Stimulated activated CD8-positive, alpha-beta memory T cell treated with anti-CD3 and anti-CD28 coated beads, Interleukin-4, amount 100 ng/mL, for 24 hours (primary cell): ENCODE measurements at places on chromosomes 5 and 9.

GRCh38 chr5:60535198-60535597 is 164.8 kb downstream of the DEPDC1B start:
- DNase-seq = no peak

- DNase-seq = no peak
Observed at GRCh38 chr5:155008669-155009068, 4.9 kb upstream of the KIF4B start.

- DNase-seq = no peak
Observed at GRCh38 chr5:41980396-41980795, 55.3 kb downstream of the FBXO4 start.

DNA sequence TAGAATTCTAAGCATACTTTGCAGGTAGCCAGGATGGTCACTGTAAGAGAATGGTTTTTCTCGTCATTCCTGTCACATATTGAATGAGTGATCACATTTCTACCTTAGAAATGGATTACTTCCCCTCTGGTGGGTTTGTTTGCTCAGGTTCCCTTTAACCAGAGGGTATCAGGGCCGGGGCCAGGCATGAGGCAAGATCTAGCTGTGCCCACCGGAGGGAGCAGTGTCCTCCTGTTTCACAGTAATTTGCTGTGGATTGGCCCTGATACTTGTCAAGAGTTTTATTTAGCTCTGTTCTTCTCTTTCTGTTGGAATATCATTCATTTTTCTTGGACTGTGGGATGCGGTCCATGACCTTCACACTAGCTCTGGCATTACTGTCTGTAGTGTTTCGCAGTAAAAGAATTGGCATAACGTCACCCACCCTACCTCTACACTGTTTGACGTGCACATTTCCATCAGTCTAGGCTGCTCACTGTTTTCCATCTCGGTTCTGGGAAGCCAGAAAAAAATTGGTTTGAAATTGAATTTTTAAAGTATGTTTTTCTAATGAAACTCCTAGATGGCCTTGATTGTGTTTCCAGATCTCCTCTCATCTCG is 42.4 kb upstream of the ZBED3 start:
- no peak for DNase-seq

GRCh38 chr9:18109675-18110074 is 364.3 kb upstream of the ADAMTSL1 start:
- DNase-seq = no peak

DNA sequence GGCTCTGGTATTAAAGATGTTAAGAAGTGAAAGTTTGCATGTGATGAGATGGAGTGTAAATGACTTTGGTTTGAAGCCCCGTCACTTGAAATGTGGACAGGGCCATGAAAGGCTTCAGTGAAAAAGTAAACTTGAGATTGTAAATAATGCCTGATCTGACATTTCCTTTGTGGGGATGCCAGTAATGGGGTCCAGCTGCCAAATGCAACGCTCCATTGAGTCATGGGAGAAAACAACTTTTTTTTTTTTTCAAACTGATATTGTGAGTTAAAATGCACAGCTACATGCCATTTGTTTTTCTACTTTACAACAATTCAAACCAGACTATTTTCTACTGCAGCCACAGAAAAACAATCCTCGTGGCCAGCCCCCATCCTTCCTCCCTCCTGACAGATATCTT is 327.0 kb upstream of the TNC start:
- DNase-seq = no peak

DNA sequence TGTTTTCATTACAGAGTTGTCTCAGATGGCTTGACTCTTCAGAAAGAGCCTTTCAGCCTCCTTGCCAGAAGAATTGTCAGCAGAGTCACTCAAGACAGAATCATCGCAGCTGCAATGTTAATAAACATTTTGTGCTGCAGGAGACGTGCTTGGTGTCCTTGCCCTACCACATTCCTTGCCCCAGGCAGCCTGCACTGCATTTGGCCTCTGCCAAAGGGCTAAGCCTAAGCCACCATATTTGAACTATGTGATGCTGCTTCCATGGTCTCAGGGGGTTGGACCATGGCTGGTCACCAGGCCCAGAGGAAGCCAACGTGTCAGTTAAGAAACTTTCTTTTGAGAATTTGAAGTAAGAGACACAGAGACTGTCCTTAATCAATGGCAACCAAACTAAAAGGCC is 145.4 kb downstream of the ACTL7B start:
- no peak for DNase-seq

GRCh38 chr9:121160025-121160424 is 41.6 kb downstream of the RAB14 start:
- DNase-seq = no peak

GRCh38 chr9:27117489-27118135 is 8.6 kb downstream of the TEK start:
- DNase-seq = no peak
